ENCODE measurements at places on chromosomes 3 and 15. TPM values are rescaled to one million over a fixed set of nuclear protein-coding genes. Genes with fewer than 3 reads are reported as not detected.

NEIL1 gene
- 26.2 TPM for total RNA-seq

GRCh38 chr3:175695251-175695650 lies 836.1 kb downstream of the NAALADL2 start:
- DNase-seq, result no peak

DNA sequence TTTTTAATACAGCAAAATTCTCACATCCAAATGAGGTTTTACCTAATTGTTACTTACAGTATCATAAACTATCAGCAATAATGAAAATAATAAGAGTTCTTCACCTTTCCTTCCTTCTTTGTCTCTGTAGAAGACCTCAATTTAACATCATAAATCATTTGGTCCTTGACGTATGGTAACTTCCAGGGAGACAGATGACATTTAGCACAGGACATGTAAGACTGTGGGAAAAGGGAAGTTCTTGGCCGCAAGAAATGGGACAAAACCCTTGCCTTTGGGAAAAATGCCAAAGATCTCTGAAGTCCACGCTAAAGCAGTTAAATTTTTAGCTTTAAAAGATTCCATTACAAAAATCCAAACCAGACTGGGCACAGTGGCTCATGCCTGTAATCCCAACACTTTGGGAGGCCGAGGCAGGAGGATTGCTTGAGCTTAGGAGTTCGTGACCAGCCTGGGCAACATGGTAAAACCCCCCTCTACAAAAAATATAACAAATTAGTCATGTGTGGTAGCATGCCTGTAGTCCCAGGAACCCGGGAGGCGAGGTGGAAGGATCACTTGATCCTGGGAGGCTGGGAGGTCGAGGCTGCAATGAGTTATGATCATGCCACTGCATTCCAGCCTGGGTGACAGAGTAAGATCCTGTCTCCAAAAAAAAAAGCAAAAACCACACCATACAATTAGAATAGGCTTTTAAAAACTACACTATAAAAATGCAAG lies 8.8 kb downstream of the PTPN9 start:
- DNase-seq, result no peak

GRCh38 chr3:140427786-140428185 lies 250.1 kb upstream of the TRIM42 start:
- no peak for DNase-seq

GRCh38 chr15:69156736-69157381 lies 3.6 kb upstream of the GLCE start:
- DNase-seq, result no peak

GRCh38 chr3:50635066-50635465 lies 18.1 kb downstream of the MAPKAPK3 start:
- no peak for DNase-seq

DNA sequence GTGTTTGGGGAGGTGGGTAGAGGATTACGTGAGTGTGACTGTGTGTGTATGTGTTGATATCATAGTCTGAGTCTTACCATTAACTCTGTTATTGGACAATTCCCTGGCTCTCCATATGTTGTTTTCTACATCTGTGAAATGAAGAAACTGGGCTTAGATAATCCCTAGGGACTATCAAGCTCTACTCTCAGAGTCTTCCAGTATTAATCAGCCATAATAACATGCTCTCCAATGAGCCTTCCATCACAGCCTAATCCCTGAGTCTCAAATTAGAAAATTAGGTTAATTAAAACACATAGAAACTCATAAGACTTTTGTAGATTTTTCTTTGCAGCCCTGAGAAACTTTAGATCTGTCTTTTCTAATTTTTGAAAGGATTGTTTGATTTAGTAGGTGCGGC lies 404.2 kb upstream of the RARB start:
- DNase-seq, result no peak

DNA sequence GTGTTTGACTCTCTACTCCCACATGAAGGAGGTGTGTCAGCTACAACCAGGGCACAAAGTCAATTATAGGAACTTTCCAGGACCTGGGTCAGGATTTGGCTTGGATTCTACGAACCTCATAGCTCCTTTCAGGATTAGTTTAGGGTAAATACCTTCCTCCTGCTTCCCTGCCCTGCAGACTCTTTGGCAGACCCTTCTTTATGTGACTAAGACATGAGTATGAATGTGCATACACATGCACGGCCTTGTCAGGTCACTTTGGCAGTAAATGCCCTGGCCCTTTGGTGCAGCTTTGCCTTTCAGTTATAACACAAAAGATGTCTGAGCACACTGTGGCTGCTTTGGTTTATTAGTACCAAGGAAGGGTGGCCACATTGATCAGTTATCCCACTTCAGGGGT lies 68.9 kb downstream of the GHSR start:
- no peak for DNase-seq

DNA sequence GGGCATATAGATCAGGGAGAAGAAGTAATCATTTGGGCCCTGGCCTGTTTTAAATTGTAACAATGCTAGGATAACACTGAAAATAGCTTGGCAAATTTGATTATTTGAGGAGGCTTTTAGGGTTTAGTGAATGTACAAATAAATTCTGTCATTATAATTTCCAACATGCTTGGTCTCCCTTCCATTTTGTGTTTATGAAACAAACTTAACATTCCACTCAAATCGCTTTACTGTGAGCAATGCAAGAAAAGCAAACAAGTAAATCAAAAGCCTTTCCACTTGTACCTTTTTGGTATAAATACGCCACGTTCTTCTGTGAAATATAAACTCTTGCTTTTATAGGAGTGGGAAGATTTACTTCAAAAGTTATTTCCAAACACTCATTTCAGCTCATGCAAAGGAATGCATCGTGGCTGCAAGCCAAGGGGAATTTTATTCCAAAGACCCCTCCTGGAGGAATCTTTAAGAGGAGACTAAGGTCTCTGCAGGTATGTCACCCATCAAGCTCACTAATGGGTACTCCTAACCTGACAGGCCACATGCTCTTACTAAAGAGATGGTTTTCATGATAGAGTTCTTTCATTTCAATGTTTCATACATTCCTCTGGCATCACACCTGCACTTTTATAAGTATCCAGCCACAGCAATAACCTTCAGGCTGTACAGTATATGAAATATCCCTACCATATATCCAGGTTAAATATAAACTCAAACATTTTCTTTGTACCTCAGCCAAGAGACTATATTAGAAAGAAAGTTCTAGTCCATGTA lies 115.2 kb downstream of the P3H2 start:
- no peak for DNase-seq

GRCh38 chr15:74442063-74442462 lies 8.3 kb upstream of the SEMA7A start:
- DNase-seq, result no peak

- no peak for DNase-seq
These were observed 9.9 kb downstream of the FYCO1 start for GRCh38 chr3:45985532-45986302.
